ENCODE measurements at places on chromosomes 4 and X.

- peak; percentile 1 for DNase-seq
These were observed at the start of gene INPP4B for GRCh38 chr4:142846108-142846728. Gene INPP4B (minus strand): TSS chr4:142846301.

GRCh38 chr4:73607375-73608033 is 12.7 kb downstream of the RASSF6 start:
- no peak for DNase-seq

DNA sequence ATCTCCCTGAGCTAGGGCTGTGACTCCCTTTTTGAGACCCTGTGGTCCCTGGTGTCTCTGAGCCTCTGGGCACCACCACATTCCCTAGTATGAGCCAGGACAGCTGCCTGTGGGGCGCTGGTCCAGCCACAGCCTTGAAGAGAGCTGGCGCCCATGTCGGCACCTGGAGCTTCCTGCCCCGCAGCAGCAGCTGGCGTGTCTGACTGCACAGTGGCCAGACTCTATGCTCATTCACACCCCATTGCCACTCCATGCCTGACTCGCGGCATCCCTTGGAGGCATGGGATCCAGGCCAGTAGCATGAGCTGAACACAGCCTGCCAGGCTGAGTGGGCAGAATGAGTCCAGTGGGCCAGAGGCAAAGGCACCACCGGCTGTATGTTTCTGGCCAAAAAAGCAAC is 8.3 kb upstream of the SPP1 start:
- DNase-seq = no peak

DNA sequence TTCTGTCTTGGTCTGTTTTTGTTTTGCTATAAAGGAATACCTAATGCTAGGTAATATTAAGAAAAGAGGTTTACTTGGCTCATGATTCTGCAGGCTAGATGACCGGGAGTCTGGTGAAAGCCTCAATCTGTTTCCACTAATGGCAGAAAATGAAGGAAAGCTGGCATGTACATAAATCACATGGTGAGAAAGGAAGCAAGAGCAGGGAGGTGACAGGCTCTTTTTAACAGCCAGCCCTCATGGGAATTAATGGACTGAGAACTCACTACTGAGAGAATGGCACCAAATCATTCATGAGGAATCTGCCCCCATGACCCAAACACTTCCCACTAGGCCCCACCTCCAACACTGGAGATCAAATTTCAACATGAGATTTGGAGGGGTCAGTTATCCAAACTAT is 27.6 kb downstream of the SATL1 start:
- DNase-seq = no peak

GRCh38 chr4:186191200-186192065 is at the start of gene CYP4V2:
Gene CYP4V2 (plus strand): TSS chr4:186191567. CDS start chr4:186191824, 257 bp downstream.
- peak; percentile 95 for DNase-seq

DNA sequence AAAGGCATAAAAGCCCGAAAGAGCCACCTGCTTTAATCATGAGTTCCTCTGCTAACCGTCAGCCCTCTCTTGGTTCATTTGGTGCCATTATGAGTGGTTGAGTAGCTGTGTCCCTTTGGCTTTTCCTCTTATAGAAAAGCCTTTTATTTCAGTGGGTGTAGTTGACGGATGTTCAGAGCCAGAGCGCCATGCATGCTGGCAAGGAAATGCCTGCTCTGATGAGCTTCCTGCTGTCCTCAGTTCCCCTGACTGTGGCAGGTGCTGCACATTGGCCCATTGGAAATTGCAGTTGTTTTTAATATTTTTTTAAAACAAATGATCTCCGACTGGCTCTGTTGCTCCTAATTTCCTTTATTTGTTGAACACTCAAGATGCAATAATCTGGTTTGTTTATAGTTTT is 77.3 kb upstream of the LIMCH1 start:
- no peak for DNase-seq

- no peak for DNase-seq
These were observed 185.8 kb upstream of the RPS6KA3 start for GRCh38 chrX:20452487-20452886.

DNA sequence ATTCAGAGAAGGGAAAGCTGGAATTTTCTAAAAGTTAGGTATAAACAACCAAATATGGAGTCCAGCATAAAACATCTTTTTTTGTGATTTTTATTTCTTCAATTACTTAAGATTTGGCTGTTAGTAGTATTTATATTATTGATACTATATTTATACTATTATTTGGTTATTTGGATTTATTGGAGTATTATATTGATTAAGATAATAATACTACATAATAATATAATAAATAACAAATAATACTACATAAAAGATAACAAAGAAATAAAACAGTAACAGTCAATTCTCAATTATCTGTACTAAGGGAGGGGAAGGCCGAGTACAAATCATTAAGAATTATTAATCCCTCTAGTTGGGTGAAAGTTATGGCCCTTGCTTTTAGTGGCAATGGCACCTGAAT is 66.0 kb upstream of the IRF2 start:
- DNase-seq = no peak

- no peak for DNase-seq
These were observed 11.9 kb upstream of the NSUN7 start for GRCh38 chr4:40737879-40738278.

- no peak for DNase-seq
These were observed 19.8 kb upstream of the CCDC149 start for GRCh38 chr4:24932515-24933225.

GRCh38 chr4:48594180-48594579 is 104.1 kb downstream of the ZAR1 start:
- no peak for DNase-seq

- DNase-seq = no peak
These were observed 13.5 kb upstream of the PRSS48 start for GRCh38 chr4:151263455-151263854.

DNA sequence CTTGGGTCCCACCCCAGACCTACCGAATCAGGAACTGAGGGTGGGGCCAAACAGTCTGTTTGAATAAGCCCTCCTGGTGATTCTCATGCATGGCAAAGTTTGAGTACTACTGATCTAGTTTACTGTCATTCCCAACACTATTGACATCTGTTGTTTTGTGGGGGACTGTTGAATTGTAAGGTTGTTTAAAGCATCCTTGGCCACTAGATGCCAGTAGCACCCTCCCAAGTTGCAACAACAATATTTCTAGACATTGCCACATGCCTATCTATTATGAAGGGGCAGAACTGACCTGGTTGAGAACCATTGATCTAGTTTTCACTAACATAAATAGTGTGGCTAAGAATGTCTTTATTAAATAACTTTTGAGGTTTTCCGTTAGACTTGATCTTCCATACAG is 15.1 kb downstream of the TAF9B start:
- DNase-seq = no peak

DNA sequence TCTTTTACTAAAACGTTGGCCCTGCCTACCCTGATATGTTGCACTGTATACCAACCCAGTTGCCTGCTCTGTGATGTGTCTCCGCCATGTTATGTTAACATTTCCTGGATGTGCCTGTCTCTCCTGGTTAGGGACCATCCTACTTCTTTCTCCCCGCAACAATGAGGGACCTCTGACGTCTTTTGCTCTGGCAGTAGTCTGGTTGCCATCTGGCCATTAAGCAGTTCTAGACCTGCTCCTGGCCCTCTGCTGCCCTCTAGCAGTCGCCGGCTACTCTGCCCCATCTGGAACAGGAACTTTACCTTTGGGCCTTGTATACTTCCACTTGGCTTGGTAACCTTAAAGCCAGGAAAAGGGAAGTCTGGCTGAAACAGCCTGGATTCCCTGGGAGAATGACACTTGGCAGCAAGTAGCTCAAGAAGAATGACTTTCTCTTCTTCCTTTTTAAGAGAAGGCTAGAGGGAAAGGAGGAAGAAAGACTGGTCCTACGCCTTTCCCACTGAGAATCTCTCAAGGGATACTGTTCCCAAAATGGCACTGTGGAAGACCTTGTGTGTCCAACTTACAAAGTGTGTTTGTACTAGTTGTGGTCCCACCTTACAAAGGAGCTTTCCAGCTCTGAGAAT is 63.5 kb downstream of the GPC3 start:
- DNase-seq = peak; percentile 1

- DNase-seq = no peak
These were observed 44.1 kb downstream of the SLC39A8 start for GRCh38 chr4:102301167-102301566.

GRCh38 chrX:18220786-18221185 is at the start of gene BEND2:
Gene BEND2 (minus strand): TSS chrX:18220886. CDS start chrX:18220750, 136 bp downstream.
- DNase-seq = no peak

- no peak for DNase-seq
These were observed 63.6 kb downstream of the HADH start for GRCh38 chr4:108053251-108053711.

DNA sequence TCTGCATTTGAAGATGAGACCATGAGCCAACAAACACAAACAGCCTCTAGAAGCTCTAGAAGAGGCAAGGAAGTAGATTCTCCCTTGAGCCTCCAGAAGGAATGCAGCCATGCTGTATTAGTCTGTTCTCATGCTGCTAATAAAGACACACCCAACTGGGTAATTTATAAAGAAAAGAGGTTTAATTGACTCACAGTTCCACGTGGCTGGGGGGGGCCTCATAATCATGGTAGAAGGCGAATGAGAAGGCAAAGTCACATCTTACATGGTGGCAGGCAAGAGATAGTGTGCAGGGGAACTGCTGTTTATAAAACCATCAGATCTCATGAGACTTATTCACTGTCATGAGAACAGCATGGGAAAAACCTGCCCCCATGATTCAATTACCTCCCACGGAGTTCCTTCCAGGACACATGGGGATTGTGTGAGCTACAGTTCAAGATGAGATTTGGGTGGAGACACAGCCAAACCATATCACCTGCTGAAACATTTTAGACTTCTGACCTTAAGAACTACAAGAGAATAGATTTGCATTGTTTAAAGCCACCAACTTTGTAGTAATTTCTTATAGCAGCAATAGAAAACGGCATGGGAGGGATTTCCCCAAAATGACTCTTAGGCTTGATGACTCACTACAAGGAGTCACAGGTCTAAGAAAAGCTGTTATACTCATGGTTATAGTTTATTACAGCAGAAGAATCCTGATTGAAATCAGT is 284.4 kb upstream of the SFRP2 start:
- DNase-seq = peak; percentile 7

GRCh38 chr4:25303578-25303977 is 9.0 kb upstream of the ZCCHC4 start:
- DNase-seq = no peak

- no peak for DNase-seq
These were observed 102.0 kb upstream of the ARHGAP24 start for GRCh38 chr4:85372966-85373365.

DNA sequence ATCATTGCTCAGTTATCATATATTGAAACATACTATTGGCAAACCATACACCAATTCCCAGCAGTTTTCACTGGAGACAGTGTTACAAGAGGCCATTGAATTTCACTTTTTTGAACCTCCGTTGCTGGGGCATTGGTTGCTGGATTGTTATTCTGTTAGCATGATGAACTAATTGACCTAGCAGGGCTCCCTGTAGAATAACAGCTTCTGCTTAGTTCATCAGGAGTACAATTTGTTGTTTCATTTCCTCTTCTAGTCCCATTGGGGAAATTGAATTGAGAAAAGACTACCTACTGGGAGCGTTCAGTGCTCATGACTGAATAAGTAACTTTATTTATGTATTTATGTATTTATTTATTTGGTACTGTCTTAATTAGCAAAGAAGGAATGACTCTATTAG is 151.6 kb downstream of the SLIT2 start:
- peak; percentile 22 for DNase-seq

- DNase-seq = no peak
These were observed 247.1 kb downstream of the SPRY1 start for GRCh38 chr4:123643691-123644090.

All from inflammatory macrophage treated with lipopolysaccharide for 4 hours (primary cell).